ENCODE measurements at places on chromosomes 12 and 14.

- DNase-seq: no peak
These were observed 47.4 kb downstream of the TCHP start for GRCh38 chr12:109947521-109947920.

- no peak for DNase-seq
These were observed 12.0 kb upstream of the GALNT6 start for GRCh38 chr12:51403159-51403558.

DNA sequence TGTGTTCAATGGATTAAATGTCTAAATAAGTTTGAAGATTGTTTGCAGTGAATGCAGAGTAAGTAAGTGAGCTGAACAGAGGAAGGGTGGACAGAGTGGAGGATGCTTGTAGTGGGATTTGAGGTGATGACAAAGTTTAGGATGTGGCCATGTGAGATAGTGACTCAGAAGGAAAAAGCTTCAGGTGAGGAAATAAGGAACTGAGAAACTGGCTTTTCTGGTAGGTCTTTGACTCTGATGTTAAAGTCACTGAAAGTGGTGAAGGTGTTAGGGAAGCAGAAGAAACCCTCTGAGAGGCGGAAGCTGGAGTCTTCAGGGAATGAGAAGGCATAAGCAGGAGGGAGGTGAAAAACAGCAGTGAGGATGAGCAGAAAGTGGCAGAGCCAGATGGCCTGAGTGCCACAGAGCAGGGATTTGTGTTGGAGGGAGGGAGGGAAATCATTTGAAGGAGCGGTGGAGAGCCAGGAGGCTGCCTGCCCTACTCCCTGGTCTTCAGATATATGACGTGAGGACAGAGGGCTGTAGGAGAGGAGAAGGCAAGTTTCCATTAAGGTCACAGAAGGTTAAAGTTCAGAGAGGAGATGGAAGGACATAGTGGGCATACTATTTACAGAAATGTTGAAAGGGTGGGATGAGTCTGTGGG, 24.8 kb downstream of the RGS6 start:
- DNase-seq: no peak

DNA sequence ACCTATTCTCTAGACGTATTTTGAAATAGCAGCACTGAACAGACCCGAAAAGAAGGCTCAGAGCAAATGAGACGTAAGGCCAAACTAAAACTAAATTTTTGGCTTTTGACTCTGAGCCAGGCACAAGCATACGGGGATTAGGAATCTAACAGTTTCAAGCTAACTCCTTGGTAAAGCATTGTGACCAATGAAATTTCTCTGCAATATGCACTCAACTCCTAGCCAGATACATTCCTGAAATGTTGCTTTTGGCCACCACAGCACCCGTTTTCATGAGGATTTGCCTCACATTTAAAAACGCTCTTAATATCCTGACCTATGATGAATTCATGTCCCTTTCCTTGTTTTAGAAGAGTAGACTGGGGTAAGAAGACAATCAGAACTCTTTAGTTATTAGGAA, 53.1 kb upstream of the NPFF start:
- DNase-seq: no peak

DNA sequence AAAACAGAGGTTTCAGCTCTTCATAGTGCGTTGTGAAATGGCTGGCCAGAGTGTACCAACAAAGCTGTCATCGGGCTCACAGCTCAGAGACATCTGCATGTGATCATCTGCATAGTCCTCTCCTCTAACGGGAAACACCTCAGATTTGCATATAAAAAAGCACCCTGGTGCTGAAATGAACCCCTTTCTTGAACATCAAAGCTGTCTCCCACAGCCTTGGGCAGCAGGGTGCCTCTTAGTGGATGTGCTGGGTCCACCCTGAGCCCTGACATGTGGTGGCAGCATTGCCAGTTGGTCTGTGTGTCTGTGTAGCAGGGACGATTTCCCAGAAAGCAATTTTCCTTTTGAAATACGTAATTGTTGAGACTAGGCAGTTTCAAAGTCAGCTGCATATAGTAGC, 14.3 kb upstream of the PAPLN start:
- no peak for DNase-seq

Data from NCI-H1436 (cell line).